ENCODE measurements at places on chromosomes 7 and 10.
A peak's percentile ranks its signal among the peaks of the same experiment; 100 is the strongest.

DNA sequence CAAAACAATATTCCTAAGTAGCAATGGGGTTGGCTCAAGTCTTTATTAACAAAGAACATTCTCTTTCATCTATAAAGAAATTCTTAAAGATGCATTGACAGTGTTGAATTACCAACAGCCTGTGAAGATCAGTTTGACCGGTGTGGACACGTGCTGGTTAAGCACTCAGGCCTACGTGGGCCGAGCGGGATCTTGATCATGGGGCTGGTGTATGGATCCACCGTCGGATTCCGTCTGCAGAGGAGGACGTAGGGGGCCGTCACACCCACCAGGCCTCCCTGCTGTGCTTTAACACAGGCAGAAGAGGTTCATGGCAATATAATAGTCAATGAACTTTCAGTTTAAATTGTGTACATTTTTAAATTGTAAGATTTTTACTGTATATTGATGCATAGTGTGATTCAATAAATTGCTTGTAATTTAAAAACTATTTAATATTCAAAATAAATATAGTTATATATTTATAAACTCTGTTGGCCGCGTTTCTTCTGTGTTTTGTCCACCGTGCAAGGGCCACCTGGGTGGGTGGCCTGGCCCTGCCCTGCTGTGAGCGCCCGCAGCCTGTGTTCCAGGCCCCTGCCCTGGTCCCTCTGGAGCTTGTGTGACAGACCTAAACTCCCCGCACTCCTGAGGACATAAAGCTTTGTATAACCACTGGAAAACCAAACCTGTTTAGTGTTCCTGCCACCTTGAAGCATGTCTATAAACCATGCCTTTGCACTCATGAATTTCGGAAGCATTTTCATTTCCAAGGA lies 1.9 kb upstream of the BHLHA15 start:
- no peaks in the 10 kb centered on the region for H3K27me3 ChIP-seq
- no peak for DNase-seq
- H3K27ac ChIP-seq = no peak overlapping the region

DNA sequence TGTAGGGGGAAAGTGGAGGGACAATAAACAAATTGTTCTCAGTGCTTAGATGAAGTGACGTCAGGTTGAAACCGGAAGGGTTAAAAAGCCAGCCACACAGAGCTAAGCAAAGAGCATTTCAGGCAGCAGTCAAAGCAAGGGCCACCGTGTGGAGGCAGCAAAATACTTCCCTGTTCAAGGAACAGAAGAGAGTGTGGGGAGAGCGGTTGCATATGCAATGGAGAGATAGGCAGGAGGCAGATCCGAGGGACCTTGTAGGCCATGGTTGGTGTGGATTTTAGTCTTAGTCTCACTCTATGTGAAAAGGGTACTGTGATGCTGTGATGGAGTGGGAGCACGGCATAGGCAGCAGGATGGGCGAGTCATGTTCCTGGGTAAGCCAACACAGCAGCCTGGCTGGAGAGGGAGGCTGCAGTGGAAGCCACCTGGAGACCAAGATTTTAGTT lies 3.8 kb upstream of the STN1 start:
- DNase-seq = no peak
- no peaks in the 10 kb centered on the region for H3K27me3 ChIP-seq
- no peak overlapping the region for H3K4me3 ChIP-seq
- peaks cover 7% of the 10 kb centered on the region for H3K36me3 ChIP-seq
- peaks cover 13% of the 10 kb centered on the region for H3K4me1 ChIP-seq

DNA sequence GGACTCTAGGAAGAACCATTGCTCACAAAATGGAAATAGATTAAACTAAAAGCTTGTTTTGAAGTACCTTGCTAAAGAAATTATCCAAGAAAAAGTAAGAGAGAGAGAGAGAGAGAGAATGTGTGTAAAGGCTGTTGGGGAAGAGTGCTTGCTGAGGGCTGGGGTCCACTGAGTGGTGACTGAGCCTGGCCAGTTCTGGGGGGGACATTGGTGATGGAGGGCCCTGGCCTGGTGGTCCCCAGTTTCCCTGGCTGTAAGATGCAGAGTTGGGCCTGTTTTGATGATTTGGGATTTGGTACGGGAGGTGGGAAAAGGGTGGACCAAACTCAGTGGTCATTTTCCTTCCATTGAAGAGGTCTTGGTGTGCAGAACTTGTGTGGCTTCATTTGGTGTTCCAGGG lies 880 bp downstream of the RAMP3 start:
- no peaks in the 10 kb centered on the region for H3K36me3 ChIP-seq
- no peaks in the 10 kb centered on the region for H3K4me1 ChIP-seq
- no peak overlapping the region for H3K4me3 ChIP-seq
- DNase-seq = no peak
- no peak overlapping the region for H3K27ac ChIP-seq

DNA sequence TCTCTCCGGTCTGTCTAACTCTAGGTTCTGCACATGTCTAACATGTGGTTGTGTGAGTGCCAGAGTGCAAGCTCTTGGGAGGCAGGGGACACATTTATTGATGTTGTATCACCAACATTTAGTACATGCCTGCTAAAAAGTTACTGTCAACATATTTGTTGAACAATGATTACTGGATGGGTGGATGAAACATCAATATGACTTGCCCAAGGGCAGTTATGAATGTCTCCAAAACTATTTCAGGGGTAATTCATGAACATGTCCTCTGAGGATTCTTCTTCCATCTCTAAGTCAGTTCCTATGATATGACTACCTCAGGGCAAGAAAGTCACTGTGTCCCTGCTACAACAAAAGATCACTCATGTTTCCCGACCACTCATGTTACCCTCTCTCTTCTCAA lies 91.3 kb upstream of the STEAP1B start:
- no peaks in the 10 kb centered on the region for H3K36me3 ChIP-seq
- no peak overlapping the region for H3K27ac ChIP-seq
- no peaks in the 10 kb centered on the region for H3K27me3 ChIP-seq
- no peak for DNase-seq
- H3K4me1 ChIP-seq = no peaks in the 10 kb centered on the region

DNA sequence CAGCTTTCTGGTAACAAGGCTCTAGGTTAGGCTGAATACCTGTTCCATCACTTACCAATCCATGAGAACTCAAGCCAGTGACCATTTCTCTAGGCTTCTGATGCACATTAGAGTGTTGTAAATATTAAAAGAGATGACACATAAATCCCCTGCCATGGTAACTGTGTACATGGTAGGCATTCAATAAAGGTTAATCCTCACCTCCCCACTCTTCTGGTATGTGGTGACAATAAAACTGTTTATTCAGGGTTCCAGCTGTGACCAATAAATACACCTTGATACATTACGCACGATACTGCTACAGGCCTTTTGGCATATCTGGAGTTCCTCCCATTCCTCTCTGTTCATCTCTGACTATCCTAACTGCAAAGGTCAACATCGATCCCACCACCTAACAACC lies 171.9 kb downstream of the SRPK2 start:
- H3K36me3 ChIP-seq = no peaks in the 10 kb centered on the region
- no peak for DNase-seq
- peaks cover 15% of the 10 kb centered on the region for H3K4me1 ChIP-seq

- DNase-seq = no peak
- no peaks in the 10 kb centered on the region for H3K4me1 ChIP-seq
- H3K4me3 ChIP-seq = no peak overlapping the region
- H3K27me3 ChIP-seq = peaks cover 8% of the 10 kb centered on the region
These were observed 69.7 kb upstream of the PPP1R3C start for GRCh38 chr10:91702620-91703019.

GRCh38 chr7:141585592-141586510 lies 34.6 kb downstream of the AGK start:
- H3K27me3 ChIP-seq = no peaks in the 10 kb centered on the region
- no peak overlapping the region for H3K4me3 ChIP-seq
- DNase-seq = peak; percentile 28
- peaks cover 5% of the 10 kb centered on the region for H3K4me1 ChIP-seq
- H3K36me3 ChIP-seq = no peaks in the 10 kb centered on the region
- 0 out of 2 replicates have a peak overlapping the region, but pooled peaks have one; percentile 2 for H3K27ac ChIP-seq

- H3K27me3 ChIP-seq = no peaks in the 10 kb centered on the region
- H3K4me1 ChIP-seq = no peaks in the 10 kb centered on the region
- H3K4me3 ChIP-seq = no peak overlapping the region
- H3K27ac ChIP-seq = no peak overlapping the region
- no peak for DNase-seq
These were observed 972.5 kb upstream of the CELF2 start for GRCh38 chr10:10044922-10045764.

- H3K36me3 ChIP-seq = no peaks in the 10 kb centered on the region
- no peaks in the 10 kb centered on the region for H3K4me1 ChIP-seq
- DNase-seq = no peak
- H3K27ac ChIP-seq = no peak overlapping the region
- H3K4me3 ChIP-seq = no peak overlapping the region
- no peaks in the 10 kb centered on the region for H3K27me3 ChIP-seq
These were observed 163.0 kb downstream of the FGFR2 start for GRCh38 chr10:121435099-121435875.

DNA sequence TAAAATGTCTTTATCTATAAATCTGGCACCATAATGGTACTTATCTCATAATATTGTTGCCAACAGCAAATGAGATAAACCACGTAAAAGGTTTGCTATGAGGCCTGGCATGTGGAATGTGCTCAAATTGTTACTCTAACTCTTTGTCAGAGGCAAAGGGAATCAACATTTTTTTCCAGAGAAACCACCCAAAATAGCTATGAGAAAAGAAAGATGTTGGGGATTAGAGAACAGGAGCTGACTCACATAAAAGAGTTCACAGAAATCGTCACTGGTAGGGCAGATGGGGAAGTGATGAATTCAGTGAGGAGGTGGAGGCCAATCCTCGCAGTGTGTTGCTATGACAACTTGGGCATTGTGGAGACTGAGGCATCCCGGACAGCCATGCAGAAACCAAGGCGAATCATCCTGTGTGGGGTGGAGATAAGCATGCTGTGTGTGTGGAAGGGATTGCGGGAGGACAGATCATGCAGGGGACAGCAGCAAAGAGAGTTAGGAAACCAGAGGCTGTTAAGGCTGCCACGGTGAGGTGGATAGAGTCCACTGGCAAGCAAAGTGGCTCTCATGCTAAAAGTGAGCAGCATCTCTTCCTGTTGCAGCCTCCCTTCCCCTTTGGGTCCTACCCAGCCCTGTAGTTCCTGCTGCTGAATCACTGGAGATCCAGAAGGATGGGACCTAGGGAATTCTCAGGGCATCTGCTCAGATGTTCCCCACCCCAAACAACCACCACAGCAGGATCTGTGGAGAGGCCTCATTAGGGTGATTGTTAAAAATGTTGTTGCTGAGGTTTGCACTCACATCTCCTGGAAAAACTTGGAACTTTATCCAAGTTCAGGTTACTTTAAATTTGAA lies 103.9 kb downstream of the CUBN start:
- no peak overlapping the region for H3K4me3 ChIP-seq

DNA sequence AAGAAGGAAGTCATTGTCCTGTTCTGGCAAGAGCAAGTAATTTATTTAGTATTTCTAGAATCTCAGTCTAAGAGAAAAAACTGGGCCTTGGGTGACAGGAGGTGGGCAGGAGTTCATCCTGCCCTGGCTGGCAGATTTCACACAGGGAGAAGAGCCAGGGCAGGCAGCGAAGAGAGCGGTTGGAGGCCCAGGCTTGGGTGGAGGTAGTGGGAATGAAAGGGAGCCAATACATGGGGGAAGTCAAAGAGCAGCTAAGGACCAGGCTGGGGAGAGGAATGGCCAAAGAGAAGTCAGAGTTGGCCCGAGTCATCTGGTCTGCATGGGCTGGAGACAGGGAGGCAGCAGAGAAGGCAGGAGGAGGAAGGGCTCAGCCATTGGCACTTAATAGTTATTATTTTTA lies 51.4 kb downstream of the HECW1 start:
- no peak overlapping the region for H3K4me3 ChIP-seq
- no peak for DNase-seq
- no peaks in the 10 kb centered on the region for H3K27me3 ChIP-seq
- H3K36me3 ChIP-seq = no peaks in the 10 kb centered on the region

DNA sequence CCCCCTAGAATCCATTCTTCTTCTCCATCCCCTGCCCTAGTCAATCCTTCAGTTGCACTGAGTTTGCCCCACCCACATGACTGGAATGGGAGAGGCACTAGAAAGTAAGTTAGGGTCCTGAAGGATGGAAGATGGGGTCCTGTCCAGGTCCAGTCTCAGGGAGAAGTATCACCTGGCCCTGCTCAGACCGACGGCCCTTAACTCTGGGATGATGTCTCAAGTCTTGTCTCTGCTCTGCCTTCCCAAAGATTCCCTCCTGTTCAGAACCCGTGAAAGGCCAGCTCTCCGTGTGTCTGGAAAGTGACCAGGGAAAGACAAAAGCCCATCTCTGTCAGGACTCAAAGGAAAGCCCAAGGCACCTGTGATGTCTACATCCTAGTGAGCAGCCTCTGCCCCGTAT lies 88.8 kb downstream of the OAT start:
- peaks cover 9% of the 10 kb centered on the region for H3K27me3 ChIP-seq
- no peak overlapping the region for H3K27ac ChIP-seq
- no peak overlapping the region for H3K4me3 ChIP-seq
- H3K36me3 ChIP-seq = no peaks in the 10 kb centered on the region
- no peaks in the 10 kb centered on the region for H3K4me1 ChIP-seq

- H3K36me3 ChIP-seq = no peaks in the 10 kb centered on the region
- no peak overlapping the region for H3K4me3 ChIP-seq
- DNase-seq = no peak
- no peak overlapping the region for H3K27ac ChIP-seq
- H3K4me1 ChIP-seq = no peaks in the 10 kb centered on the region
These were observed 56.5 kb upstream of the CTBP2 start for GRCh38 chr10:125216861-125217260.

DNA sequence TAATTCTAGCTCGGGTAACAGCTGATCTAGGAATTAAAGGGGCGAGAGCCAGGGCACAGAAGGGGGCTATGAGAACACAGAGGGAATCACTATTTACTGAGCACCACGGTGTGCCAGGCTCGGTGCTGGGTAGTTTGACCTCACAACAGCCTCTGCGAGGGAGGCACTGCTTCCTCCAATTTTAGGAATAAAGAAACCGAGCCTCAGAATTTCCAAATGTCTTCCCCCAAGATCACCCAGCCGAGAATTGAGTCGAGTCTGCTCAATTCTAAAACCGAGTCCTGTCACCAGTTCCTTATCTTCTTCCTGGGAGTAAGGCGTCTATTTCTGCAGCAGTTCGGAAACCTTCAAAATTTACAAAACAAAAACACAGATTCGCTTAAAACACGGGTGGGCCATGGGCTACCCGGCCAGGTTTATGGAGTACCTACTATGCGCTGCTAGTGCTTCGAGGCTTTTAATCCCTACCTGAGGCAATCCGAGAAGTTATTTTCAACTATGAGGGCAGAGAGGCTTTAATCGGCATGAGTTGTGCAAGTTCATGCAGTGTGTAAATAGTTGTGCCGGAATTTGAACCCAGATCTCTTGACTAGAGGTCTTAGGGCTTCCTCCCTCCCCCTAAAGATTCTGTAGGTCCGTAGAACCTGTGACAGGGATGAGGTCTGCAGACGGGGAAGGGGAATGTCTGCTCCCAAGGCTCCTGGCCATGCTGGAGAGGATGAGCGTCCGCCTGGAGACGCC lies 872 bp upstream of the HMX2 start:
- peaks cover 32% of the 10 kb centered on the region for H3K4me1 ChIP-seq
- DNase-seq = no peak
- H3K36me3 ChIP-seq = no peaks in the 10 kb centered on the region
- H3K27me3 ChIP-seq = no peaks in the 10 kb centered on the region
- no peak overlapping the region for H3K4me3 ChIP-seq

GRCh38 chr7:141210862-141211261 lies 137.0 kb downstream of the TMEM178B start:
- no peak for DNase-seq
- no peaks in the 10 kb centered on the region for H3K36me3 ChIP-seq
- no peaks in the 10 kb centered on the region for H3K27me3 ChIP-seq
- H3K4me1 ChIP-seq = no peaks in the 10 kb centered on the region
